ENCODE measurements at places on chromosomes 12 and 14. TPM values are rescaled to one million over a fixed set of nuclear protein-coding genes. Genes with fewer than 3 reads are reported as not detected.

The ARMH4 gene
- total RNA-seq: 0.50 TPM

The TBX5 gene
- not detected for total RNA-seq

The ASB8 gene
- 15.5 TPM for total RNA-seq

The PRH2 gene
- not detected for total RNA-seq

The RHOF gene
- 190 TPM for total RNA-seq

The WNT1 gene
- total RNA-seq: not detected

The OTOGL gene
- total RNA-seq: 0.04 TPM

The CEBPE gene
- total RNA-seq: not detected

The IL22 gene
- total RNA-seq: not detected

The IFNG gene
- total RNA-seq: not detected

The DHRS2 gene
- total RNA-seq: 8.3 TPM
